ENCODE measurements at places on chromosomes 4 and X.
A peak's percentile ranks its signal among the peaks of the same experiment; 100 is the strongest.

DNA sequence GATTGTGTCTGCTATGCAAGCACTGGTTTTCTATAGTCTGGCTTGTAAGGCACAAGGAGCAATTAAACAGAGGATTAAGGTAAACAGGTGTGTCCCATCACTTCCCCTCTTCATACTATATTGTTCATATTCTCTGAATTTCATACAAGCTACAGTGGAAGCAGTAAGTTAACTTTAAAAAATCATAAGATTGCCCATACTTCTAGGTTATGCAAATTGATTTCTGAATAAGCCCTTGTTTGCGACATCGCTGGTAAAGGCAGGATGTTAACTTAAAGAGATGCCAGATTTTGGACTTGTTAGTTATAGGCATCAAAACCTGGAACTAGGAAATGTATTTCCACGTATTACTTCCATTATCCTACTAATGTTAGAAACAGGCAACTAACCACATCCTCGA, 1.0 kb upstream of the TMEM131L start:
- no peak for DNase-seq

GRCh38 chrX:10129229-10129628, 27.5 kb upstream of the CLCN4 start:
- DNase-seq = no peak

- no peak for DNase-seq
These were observed 11.0 kb downstream of the BMX start for GRCh38 chrX:15511563-15511962.

DNA sequence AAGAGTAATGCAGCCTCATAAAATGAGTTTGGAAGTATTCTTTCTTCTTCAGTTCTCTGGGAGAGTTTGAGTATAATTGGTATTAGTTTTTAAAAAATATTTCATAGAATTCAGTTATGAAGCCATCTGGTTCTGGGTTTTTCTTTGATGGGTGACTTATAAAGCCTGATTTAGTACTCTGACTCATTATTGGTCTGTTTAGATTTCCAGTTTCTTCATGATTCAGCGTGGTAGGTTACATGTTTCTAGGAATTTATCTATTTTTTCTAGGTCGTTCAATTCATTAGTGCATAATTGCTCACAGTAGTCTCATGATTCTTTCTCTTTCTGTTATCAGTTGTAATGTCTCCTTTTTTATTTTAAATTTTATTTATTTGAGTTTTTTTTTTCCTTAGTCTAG, 111.2 kb downstream of the CEP44 start:
- no peak for DNase-seq

DNA sequence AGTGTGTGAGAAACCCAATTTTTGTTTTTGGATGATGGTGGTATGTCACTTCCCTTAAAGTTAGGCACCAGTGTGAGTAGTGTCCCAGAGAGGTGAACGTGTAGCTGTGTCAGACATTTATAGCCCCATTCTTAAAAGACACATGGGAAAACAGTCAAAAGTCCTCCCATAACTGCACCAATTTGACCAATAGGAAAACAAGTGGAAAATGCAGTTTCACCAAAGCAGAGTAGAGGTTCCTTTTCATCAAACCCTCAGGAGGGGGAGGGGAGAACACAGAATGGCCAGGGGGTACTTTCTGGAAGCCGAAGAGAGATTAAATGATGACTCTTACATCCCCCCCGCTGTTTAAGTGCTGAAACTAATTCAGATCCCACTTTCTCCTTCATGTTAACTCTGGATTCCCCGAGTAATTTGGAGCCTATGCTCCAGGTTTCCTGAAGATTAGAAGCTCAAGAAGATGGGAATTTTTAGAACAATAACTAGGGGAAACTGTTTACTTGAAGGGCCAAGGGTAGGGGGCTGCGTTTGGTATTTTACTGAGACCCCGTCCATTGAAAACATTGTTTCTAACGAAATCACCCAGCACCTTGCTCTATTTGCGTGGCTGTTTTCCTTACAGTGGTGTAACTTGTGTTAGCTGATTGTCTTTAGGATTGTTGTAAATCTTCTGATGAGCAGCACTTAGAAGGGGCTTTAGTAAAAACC, 2.1 kb upstream of the LEF1 start:
- DNase-seq = no peak

DNA sequence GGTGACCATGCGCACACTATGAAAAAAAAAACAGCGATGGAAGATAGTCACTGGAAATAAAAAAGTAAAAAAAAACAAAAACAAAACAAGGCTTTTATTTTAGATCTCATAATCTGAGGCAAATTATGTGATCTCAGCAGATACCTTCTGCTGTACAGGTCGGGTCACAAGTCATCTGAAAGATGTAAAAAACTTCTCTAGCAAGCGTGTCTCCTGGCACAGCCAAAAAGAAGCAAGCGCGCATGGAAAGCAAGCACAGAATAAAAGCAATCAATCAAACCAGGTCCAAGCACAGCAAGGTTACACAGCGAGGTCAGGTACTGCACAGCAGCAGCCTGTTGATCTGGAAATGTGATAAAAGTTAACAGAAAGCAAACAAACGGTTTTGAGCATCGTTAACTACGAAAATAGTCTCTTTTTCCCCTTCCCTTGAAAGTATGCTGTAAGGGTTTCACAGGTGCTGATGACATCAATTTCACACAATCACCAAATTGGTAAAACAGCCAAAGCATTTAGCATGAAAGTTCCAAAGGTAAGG, 79.3 kb upstream of the MTNR1A start:
- no peak for DNase-seq

- no peak for DNase-seq
These were observed 15.2 kb upstream of the INPP4B start for GRCh38 chr4:142861351-142861750.

DNA sequence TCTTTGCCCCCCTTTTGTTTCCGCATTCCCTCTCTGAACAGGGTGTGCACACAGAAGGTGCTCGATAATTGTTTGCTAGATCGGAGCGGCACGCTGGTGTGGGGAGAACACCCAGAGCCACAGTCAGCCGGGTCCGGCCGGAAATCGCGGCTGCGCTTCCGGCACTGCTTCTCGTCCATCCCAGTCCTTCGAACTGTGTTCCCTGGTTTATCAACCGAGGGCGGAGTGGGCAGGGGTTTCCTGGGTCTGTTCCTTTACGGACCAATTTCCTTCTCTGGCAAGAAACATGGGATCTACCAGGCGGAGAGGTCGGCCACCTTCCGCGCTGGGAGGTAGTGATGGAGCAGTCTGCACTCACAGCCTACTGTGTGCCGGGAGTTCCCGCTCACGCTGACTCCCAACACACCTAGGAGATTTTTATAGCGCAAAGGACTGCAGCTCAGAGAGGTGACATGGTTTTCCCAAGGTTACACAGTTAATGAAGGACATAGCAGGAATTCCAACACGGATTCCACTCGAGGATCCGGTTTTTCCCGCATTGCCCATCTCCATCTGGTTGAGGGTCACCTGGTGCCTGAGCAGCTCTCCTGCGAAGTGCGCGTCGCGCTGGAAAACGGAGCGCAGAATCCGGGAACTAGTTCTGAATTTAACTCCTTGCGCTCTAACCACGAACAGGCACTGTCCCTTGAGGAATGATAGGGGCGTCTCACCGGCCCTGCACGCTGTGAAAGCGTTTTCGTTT, 6.8 kb downstream of the MSX1 start:
- no peak for DNase-seq

DNA sequence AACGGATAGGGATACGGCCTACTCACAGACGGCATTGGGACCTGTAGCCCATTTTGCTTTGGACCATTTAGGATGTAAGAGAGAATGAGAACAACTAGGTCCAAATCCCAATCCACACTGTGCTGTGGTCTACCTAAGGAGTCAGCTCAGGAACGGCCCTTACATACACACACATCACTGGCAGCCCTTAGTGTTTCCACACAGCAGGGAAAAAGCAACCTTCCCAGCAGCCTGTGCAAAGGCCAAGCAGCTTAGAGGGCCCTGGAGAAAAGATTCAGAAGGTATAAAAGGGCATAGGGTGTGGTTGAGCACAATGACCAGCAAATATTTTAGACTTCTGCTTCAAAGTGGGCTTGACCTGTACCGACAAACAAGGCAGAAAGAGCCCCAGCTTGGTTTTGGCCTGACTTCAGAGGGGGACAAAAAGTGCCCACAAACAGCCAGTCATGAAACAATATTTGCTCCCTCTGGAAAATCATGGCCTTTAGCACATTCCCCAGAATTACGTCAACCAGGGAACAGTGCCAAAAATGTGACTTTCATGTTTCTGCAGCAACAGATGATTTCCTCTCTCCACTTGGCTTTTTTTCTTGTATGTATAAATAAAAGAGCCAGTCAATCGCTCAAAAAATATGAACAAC, 359.5 kb upstream of the FGF16 start:
- DNase-seq = no peak

DNA sequence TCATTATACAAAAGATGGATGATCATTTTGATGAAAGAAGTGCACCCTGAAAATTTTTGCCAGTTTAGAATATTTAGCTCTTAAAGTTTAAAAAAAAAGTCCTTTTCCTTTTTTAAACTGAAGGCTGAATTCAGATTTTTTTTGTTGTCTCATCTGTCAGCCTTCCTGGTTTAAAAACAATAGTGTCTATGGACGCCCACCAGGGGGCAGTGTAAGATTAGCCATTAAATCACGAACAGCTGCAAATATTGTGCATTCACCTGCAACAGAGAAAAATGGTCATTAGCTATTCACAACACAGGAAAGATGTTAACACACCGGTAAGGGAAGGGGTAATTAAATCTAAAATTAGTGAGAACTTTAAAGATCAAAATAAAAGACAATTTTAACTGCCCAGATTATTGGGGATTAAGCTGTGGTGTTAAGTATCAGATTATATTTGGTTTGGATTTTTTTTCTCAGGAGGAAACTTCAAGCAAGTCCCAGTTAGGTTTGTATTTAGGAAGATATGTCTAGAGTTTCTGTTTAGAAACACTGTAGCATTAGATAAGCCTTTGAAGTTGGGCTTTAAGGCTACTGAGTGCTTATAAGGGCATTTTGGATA, 4.4 kb upstream of the CXorf38 start:
- peak; percentile 12 for DNase-seq

DNA sequence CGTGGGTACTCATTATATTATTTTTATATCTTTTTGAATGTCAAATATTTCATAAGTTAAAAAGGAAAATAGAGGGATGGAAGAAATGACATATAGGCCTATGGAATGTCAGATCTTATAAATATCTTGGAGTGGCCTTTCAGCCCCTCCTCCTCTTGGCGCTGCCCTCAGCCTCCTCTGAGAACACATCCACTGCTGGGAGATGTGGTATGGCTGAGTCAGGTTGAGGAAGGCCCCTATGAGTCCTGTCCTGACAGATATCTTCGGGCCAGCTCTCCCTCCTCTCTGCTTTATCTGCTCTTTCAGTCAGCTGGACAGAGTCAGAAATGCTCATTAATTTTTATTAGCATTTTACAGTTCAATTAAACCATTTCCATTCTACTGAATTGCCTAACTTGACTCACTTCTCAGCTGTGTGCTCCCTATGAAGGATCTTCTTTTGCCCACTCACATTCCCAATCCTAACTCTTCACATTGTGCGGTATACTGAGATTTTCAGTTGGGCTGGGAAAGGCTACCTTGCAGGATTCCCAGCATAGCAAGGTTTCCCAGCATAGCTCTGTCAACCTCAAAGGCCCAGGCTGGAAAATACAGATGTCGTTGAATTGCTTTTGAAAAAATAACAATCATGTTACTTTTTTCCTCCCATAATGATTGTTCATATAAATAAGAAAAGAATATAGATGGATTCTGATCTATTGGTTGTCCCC, 128.0 kb downstream of the ARHGEF9 start:
- no peak for DNase-seq

GRCh38 chrX:81259020-81259713, 57.3 kb downstream of the SH3BGRL start:
- no peak for DNase-seq

- no peak for DNase-seq
These were observed 15.6 kb upstream of the TSPAN5 start for GRCh38 chr4:98673978-98674377.

DNA sequence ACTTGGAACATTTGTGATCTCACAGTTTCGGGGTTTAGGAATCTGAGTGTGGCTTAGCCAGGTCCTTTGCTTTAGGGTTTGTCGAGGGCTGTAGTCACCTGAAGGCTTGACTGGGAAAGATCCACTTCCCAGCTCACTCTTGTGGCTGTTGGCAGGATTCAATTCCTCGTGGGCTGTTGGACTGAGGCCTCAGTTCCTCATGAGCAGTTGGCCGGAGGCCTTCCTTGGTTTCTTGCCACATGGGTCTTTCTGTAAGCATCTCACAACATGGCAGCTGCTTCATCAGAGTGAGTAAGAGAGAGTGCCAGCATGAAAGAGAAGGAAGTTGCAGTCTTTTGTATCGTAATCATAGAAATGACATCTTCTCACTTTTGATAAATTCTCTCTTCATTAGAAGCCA, 11.1 kb downstream of the TXLNG start:
- DNase-seq = no peak

DNA sequence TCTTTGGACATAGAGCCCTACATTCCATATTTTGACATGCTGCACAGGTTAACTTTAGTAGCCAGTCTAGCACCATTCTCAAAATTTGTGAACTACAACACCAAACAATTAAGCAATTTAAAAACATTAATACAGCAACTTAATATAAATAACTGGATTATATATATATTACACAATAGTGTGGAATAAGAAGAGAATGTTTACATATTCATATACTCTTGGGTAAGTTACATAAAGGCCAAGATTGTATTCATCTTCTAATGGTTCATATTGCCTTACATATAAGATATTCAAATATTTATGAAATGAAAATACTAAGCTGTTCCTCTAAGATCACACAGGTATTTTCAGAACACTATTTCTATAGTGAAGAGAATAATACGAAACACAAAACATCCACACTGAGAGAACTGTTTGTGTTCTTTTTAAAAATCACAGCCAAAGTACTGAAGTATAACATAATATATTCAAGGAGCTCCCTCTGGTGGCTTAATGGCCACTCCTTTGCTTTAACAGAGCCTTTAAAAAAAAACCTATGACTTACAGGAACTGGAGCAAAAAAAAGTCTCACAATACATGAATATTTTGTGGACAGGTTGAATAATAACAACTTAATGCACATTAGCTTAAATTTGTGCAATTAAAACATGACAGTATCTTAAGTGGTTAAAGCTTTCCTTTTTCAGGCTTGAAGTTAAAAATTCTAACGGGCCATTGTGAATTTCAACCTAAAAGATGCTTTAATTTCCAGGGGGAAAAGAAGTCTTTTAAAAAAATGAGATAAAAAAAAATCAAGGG, 46.2 kb downstream of the NEK1 start:
- peak; percentile 30 for DNase-seq

DNA sequence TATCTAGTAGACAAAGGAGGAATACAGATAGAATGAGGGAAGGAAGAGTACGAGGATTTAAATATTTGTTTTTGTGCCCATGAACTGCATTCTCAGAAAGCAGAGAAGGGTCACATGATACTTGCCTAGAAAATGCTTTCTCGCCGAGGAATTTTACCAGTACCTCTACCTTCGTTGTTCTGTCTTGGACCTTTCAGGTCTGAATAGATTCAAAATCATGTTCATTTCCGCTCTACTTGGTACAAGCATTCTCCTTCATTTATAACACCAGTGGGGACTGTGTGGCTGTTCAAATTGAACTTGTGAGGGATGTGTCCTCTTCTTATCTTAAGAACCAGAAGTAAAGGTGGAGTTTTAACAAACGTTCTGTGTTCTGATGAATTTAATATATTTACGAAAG, 1.9 kb downstream of the USP38 start:
- DNase-seq = no peak

GRCh38 chr4:8708401-8709021, 115.9 kb downstream of the CPZ start:
- DNase-seq = no peak

- DNase-seq = no peak
These were observed 16.0 kb downstream of the SLC9B2 start for GRCh38 chr4:103060453-103061148.

GRCh38 chrX:964831-965416, 247.5 kb downstream of the CRLF2 start:
- no peak for DNase-seq

All from SHP77 (cell line).